Fibroblast of skin of right biceps (primary cell): ENCODE measurements at places on chromosomes 3 and 15.

DNA sequence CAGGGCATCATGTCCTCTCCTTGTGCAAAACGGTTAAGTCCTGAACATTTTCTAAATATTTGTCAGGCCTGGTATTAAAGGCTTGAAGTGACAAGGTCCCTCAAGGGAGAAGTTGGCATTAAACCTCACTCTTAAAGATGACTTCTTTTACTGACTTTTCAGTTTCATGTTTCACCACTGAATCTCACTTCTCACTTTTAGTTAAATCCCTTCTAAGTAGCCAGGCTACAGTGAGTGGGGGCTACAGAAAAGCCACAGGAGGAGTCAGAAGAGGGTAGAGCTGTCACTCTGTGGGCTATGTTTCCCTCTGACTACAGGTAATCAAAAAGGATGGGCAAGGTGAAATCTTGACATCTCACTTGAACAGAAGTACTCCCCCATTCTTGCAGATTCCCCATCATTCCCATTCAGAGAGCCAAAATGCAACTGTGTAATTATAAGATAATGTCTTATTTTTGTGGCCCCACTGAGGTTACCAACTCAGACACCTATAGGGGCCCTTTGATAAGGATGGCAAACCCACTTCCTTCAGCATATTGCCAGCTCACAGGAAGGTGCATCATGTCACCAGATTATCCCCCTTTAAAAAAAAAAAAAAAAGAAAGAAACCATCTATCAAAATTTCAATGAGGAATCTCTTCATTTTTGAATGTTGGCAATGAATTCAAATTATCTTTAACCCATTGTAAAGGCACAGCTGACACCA lies 790.1 kb upstream of the CFAP20DC start:
- no peak for DNase-seq

- DNase-seq = no peak
Observed at GRCh38 chr15:81334768-81335435, 11.0 kb upstream of the STARD5 start.

DNA sequence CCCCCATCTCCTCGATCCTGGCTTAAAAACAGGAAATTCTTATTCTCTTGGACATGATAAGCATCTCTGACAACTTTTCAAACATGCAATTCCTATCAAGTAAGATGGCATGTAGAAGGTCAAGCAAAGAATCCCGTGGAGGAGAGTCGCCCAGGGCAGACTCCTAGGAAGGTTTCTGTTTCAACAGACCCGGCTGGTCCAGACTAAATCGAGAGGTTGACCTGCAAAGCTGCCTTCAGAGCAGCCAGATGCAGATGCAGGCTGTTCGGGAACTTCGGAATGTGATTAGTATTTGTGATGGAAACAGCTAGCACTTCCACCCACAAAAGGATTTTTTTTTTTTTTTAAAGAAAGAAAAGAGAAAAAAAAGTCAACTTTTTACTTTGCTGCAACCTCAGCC lies 216.8 kb downstream of the NR1D2 start:
- DNase-seq = no peak

DNA sequence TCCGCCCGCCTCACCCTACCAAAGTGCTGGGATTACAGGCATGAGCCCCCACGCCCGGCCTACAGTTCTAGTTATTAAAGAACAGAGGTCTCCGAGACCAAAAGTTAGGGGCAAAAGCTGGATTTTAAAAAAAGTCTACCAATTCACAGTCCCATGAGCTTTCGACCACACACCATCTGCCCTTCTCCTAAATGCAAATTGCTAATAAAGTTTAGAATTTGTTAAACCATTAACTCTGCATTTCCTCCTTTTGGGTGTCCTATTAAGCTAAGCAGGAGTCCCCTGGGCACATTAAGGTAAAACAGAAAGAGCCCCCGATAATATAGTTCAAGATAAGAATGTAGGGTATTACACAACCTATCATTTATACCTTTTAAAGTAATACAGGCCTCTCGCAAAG lies 322.7 kb downstream of the FOXP1 start:
- DNase-seq = no peak

- DNase-seq = no peak
Observed at GRCh38 chr3:112931736-112932521, 43.0 kb downstream of the CD200R1 start.

GRCh38 chr15:90665288-90666134 lies 51.6 kb upstream of the BLM start:
- peak; percentile 67 for DNase-seq

DNA sequence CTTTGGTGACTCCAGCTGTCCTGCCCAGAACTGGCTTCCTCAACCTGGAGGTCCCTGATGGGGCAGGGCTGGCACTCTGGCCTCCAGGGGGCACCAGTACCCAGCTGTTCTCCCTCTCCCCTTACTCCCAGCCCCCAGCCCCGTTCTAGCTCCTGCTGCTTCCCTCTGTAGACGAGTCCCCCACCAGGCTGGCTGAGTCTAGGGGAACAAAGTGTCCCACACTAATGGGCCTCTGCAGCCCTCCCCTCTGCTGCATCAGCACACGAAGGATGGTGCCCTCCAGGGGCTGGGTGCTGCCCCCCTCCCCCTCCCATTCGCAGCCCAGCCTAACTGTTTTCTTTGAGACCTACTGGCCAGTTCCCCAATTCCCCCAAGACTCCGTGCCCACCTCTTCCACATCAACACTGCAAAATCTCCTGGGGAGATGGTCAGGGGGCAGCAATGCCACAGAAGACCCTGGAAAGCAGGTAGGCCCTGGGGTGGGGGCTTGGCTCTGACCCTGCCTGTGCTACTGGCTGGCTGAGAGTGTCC lies 4.2 kb downstream of the RHCG start:
- DNase-seq = no peak
